ENCODE measurements at places on chromosomes 13 and 19.

- no peak for DNase-seq
These were observed 447 bp downstream of the RBM42 start for GRCh38 chr19:35629332-35629633.

- no peak for DNase-seq
These were observed 750 bp upstream of the AMH start for GRCh38 chr19:2248136-2249009.

DNA sequence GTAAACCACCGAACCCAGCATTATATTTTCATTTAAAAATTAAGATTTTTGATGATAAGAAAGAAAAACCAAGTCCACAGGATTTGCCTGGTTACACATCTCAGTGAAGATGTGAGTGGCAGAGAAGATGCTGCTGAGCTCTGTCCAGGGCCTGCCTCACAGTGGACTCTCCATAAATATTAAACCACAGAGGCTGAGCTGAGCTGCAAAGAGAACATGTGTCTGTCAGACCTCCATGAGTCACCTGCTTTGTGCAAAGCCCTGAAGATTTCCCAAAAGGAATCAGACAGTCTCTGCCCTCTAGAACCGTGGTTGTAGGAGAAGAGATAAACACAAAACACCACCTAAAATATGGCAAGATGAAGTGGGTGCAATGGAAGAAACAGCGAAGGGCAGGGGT lies 127.2 kb upstream of the TSC22D1 start:
- no peak for DNase-seq

DNA sequence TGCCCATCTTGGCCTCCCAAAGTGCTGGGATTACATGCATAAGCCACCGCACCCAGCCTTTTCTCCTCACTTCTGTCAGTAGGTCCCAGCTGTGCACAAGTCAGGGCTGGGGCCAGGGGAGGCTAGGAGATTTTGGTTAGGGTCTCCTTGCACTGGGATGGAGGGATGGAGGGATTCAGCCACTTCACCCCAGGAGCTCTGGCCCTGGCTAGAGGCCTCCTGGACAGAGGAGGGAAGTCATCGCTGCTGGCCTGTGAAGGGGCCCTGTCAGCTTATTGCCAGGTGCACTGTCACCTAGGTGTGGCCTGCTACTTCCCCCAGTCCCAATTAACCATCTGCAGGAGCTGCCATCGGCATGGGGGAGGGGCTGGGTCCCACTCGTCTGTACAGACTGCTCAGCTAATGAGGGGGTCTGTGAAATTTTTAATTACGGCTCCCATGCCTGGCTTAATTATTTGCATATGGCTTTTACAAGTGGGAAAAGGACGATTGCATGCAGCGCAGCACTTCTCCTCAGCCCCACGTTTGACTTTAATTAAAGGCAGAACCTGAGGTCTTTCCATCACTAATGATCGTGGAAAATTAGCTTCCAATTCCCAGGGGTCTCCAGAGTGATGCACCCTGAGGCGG lies 52.4 kb downstream of the CHST8 start:
- no peak for DNase-seq

GRCh38 chr19:45821103-45821521 lies 6.0 kb upstream of the RSPH6A start:
- no peak for DNase-seq

Measured in stimulated activated CD8-positive, alpha-beta memory T cell treated with anti-CD3 and anti-CD28 coated beads, Interleukin-2, amount 100 ng/mL, for 1 hour (primary cell).